ENCODE measurements at places on chromosomes 6 and 20.
A peak's percentile ranks its signal among the peaks of the same experiment; 100 is the strongest.

DNA sequence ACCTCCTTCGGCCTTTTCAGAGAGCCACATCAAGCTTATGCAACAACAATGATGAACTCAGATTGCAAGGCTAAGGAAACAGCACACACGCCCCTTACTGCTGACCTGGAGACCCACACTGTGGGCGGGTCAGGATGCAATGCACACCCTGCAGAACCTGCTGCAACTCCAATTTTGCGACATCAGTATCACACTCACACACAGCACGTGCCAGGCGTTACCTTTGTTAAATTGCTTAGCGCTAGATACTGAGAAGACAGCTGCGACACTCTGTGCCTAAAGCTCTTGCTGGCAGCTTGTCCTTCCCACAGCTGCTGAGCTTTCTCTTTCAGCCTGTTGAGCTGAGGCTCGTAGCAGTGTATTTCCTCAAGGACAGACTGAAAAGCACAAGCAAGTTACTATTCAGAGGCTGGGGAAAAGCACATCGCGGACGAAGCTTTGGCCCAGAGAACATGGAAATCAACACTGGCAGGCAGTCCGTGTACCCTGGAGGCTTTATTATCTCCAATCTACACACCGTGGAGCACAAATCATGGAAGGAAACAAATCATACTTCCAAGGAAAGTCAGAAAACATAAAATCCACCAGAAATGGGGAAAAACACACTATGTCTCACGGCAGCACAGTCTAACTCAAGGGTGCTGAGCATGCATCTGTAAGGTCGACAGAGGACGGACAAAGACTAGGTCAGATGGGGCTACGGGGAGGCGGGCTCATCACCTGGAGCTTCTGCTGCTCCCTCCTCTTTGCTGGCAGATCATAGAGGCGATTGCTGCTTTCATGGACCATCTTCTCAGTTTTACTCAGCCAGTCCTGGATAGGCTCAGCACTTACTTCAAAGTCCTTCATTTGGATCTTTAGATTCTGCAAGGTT lies 268.2 kb downstream of the SYNE1 start:
- no peak for DNase-seq

GRCh38 chr6:84492241-84493165 lies 265.1 kb upstream of the CEP162 start:
- DNase-seq, result no peak

DNA sequence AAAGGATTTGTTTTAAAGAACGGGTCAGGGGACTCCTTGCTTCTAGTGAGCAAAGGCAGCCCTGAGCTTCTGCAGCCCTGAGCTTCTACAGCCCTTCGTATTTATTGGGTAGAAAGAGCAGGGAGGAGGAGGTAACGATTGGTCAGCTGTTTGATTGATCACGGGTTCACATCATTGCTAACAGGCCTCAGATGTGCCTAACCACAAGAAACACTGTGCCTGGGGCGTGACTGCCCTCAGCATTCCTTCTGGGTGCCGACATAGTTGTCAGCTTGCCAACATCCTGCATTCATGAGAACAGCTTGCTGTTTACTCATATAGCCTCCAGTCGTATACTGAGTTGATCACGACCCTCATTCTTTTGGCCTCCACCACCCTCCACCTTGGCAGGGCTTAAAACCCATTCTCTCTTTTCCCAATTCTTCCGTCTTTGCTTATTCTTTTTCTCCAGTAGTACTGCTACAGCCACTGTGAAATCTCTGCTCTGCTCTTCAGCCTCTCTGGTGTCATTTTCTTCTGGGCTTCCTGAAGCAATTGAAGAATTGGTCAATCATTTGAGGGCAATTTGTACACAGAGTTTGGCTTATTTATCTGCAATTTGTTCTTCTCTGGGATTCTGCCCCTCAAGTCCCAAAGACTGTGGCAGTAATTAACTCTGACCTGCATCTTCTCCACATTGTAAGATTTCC lies 25.4 kb upstream of the NOP56 start:
- DNase-seq, result no peak

- no peak for DNase-seq
These were observed 10.1 kb upstream of the FRK start for GRCh38 chr6:116070616-116071389.

GRCh38 chr20:1434571-1435336 lies 31.9 kb downstream of the NSFL1C start:
- DNase-seq, result peak; percentile 92

- DNase-seq, result no peak
These were observed 96.1 kb downstream of the NUS1 start for GRCh38 chr6:117771403-117771802.

DNA sequence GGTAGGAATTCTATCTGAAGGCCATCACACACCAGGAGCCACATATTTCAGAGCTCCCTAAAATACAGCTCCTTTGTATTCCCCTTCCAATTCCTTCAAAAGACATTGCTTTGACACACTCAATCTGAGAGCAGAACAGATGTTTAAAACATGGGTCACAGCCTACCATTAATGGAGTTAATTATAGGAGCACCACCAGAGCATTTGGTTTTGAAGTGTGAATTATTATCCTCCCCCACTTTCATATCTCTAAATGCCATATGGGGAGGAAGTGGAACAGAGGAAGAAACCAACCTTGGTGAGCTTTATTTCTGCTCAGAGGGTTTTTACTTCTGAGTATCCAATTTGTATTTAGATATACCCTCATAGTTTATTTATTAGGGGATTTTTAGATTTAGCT lies 50.7 kb upstream of the TNFRSF21 start:
- peak; percentile 90 for DNase-seq

- DNase-seq, result no peak
These were observed 942.3 kb downstream of the QKI start for GRCh38 chr6:164356814-164357213.

DNA sequence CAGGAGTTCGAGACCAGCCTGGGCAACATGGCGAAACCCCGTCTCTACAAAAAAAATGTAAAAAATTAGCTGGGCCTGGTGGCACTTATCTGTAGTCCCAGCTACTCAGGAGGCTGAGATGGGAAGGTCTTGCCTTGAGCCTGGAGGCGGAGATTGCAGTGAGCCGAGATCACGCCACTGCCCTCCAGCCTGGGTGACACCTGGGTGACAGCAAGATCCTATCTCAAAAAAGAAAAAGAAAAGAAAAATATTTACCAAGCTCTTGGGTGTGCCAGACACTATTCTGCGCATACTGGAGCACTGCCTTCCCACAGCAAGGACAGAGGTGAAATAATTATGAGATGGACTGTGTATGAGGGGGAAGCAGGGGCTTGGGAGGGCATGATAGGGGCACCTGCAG lies 19.6 kb downstream of the POFUT1 start:
- no peak for DNase-seq

DNA sequence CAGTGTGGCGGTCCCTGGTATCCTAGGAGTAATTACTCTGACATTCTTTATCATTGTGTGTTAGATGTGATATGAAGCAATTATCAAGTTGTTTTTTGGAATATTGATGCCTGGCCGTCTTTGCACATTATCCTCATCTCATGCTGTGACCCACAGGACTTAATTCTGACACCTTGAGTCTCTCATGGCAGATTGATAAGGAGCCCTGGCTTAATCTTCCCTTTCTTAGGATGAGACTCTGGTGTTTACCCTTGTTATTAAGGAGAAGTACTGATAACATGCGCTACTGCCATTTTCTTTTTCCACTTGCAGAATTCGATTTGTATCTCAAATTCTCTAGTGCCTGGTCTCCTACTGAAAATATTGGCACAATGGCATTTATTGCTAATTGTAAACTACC lies 980.2 kb downstream of the KIF16B start:
- DNase-seq, result no peak

DNA sequence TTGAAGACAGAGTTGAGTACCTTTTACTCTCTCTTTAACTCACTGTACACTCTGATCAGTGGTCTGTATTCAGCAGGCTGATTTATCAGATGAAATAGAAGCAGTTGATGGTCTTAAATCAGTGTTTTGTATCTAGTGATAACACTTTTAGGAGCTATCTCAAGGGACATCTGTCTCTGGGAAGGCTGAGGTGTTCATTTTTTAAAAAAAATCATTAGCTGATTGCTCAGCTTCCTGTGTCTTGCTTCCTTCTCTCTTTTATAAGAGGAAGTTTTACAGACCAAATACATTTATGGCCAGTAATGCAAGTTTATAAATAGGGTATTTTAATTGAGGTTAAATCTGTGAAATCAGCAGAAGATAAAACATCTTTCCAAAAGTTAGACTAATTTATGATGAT lies 12.0 kb upstream of the CCDC170 start:
- DNase-seq, result peak; percentile 27

- peak; percentile 45 for DNase-seq
These were observed 1211.1 kb upstream of the GJE1 start for GRCh38 chr6:140921366-140922226.
